ENCODE measurements at places on chromosomes 2 and 18. TPM values are rescaled to one million over a fixed set of nuclear protein-coding genes. Genes with fewer than 3 reads are reported as not detected.

Gene CTAGE1
- 0.11 TPM for total RNA-seq

Gene C1QL2
- total RNA-seq: not detected

Gene CFAP221
- not detected for total RNA-seq

Gene AGXT
- total RNA-seq: not detected

Gene ABCB11
- total RNA-seq: not detected

Gene SMCHD1
- total RNA-seq: 34.0 TPM

Gene EIF2B4
- 26.6 TPM for total RNA-seq

Gene PID1
- 4.9 TPM for total RNA-seq

Gene PDCL3
- total RNA-seq: 11.1 TPM

Gene SULT1C2
- not detected for total RNA-seq

Gene IL36A
- total RNA-seq: not detected

Gene LRATD1
- 1.2 TPM for total RNA-seq

Gene CIB4
- total RNA-seq: not detected

Gene SIX2
- total RNA-seq: not detected

Measured in GM23248 (cell line).